ENCODE measurements at places on chromosomes 4 and X. TPM values are rescaled to one million over a fixed set of nuclear protein-coding genes. Genes with fewer than 3 reads are reported as not detected.

The BRS3 gene
- total RNA-seq: 0.17 TPM

The CYSLTR1 gene
- total RNA-seq: 0.10 TPM

GRCh38 chr4:60389633-60390032 lies 810.5 kb upstream of the ADGRL3 start:
- ATAC-seq: no peak

DNA sequence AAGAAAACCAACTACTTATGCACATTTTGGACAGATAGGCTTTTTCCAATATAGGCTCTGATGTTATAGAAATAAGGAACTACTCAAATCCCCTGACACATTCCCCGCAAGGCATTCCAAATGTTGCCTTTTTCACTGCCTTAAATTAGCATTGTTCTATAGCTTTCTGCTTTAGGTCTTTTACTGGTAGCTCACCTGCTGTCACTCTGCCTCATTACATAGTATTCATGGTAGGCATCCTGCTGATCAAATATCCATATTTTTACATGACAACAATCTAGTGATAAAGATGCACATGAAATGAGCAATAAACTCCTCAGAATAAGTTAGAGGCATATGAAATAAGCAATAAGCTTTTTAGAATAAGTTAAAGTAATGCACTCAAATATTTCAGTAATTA lies 542.7 kb downstream of the FAM133A start:
- no peak for ATAC-seq

The ALPK1 gene
- 19.3 TPM for total RNA-seq
